ENCODE measurements at places on chromosomes 4 and X.

DNA sequence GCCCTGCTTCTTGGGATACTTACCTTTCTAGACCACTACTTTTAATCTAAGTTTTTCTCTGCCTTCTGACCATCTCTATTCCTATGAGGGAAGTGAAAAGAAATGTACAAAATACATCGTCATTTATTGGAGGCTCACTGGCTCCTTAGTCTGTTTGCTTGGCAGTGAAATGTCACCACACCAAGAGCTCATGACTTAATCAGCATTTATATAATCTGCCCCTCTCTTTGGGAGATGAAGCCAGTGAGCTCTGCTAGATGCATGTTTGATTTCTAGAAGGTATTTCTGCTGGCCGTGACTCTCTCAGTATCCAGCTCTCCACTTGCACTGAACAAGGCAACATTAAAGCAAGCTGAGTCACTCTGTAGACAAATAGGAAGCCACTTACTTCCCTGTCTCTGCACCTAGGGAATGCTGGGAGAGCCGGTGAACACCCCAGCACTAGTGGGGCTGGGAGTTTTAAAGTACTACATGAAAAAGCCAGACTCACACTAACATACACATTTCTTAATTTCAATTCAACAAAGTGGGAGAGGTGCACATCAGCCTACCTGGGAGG is 79.1 kb downstream of the MID1IP1 start:
- no peak for DNase-seq

DNA sequence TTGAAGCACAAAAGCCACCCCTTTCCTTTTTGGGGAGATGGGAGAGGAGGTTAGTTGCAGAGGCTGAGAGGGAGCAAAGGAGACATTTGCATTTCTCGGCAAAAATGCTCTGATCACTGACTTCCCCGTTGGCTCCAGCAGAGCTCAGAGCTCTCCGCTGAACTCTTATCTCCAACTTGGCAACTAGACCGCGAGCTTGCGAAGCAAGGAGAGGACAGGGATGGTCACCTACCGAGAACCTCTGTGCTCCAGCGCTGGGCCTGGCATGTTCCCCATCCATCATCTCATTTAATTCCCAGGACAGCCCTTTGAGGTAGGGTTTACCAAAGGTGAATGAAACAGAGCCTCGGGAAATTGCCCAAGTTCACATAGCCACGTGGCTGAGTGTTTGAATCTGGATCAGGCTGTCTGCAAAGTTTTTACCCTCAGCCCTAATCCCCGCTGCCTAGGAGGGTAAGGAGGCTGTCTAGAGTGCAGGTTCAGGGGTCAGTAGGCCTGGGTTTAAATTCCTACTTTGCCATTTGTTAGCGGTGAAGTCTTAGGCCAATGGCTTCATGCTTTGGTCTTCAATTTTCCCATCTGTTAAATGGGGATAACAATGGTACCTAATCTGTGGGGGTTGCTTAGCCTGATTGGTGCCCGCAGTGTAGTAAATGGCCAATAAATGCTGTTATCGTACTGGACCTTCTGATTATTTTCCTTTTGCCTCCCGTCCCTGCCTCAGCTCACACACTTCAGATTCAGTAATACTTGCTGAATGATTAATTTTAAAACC is 3.8 kb upstream of the CITED1 start:
- DNase-seq, result no peak

- DNase-seq, result no peak
These were observed 95.1 kb downstream of the GBA3 start for GRCh38 chr4:22787753-22788375.

DNA sequence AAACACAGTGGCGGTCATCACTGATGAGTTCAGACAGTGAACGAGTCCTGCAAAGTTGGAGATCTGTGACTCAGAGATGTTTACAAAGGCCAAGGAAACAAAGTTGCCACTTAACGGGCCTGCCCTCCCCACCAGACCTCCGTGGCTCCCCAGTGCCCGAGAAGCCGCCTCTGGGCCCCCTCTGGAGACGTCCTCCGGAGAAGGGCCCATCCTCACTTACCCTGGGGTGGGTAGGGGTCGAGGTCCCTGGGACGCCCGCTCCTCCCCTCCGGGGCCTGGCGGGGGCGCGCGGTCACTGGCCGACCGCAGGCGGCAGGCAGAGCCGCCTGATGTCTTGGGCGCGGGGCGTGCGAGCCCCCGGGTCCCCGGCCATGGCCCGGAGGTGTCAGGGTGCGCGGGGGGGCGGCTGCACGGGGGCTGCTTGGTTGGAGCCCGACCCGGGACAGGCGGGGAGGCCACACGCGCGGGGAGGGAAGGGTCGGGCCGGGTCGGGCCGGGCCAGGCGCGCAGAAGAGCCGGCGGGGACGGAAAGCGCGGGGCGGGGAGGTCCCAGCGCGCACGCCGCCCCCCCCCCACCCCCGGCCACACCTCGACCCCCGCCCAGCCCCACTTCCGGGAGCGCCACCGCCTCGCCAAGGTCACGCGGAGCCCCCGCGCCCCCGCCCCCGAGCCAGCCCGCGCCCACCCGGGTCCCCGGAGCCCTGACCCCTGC is 529 bp downstream of the DHRSX start:
- no peak for DNase-seq

DNA sequence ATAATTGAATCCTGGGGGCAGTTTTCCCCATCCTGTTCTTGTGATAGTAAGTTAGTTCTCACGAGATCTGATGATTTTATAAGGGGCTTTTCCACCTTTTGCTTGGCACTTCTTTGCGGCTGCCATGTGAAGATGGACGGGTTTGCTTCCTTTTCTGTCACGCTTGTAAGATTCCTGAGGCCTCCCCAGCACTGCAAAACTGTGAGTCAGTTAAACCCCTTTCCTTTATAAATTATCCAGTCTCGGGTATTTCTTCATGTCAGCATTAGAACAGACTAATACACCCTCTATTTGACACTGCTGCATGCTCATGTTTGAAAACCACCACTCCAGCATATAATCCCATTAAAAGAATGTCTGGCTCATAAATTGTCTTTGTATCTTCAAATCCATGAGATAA is 264.4 kb upstream of the ITM2A start:
- DNase-seq, result no peak

DNA sequence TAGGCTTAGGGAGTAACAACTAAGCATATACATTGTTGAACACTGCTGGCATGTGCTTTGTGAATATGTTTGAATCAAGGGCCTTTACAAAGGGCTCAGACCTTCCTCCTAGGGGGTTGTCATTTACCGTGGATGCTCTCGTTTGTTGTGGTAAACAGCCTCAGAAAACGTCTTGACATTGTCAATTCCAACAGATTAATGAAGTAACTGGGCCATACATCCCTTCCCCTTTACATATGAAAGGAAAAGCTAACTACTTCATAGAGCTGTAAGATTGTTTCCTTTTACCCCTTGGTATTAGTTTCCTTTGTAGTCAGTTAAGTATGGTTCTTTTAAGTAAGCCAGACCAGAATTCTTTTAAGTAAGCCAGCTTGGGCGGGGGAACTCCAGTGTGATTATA is 42.9 kb downstream of the FAT4 start:
- DNase-seq, result no peak
